ENCODE measurements at places on chromosomes 12 and 14.

- no peak for DNase-seq
Observed at GRCh38 chr14:73757876-73758391, 43.8 kb upstream of the PNMA1 start.

DNA sequence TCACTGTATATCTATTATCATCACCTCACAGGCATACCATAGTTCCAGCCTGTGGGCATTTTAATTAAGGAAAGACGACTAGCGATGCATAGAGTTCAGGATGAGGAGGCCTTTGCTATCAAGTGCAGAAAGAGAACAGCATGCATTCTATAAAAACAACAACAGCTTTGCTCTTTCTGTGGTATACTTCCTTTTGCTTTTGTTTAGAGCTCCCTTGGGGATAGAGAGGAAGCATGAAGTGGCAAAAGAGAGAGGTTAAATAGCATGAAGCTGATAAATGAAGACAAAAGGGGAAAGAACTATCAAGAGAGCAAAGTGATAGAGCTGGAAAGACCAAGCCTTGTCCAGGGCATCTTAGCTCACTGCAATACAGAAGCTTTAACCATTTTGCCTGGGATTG is 23.5 kb downstream of the IFNG-AS1 start:
- no peak for DNase-seq

DNA sequence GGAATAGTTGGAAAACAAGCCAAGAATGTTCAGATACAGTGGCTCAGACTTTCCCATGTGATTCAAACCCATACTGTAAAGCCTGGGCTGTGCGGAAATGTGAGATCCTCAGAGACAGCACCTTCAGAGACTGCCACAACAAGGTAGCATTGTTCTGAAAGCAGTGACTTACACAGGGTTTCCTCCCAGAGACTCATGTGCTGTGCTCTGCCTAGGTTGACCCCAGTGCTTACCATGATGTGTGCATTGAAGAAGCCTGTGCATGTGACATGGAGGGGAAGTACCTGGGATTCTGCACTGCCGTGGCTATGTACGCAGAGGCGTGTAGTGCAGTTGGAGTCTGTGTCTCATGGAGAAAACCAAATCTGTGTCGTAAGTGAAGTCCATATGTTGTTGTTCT is 219.4 kb downstream of the LRRK2 start:
- DNase-seq: no peak

- no peak for DNase-seq
Observed at GRCh38 chr12:131222329-131223139, 268.8 kb downstream of the ADGRD1 start.

- DNase-seq: no peak
Observed at GRCh38 chr12:70399311-70399710, 33.2 kb downstream of the KCNMB4 start.

GRCh38 chr12:119241580-119242169 is 62.9 kb downstream of the HSPB8 start:
- no peak for DNase-seq

DNA sequence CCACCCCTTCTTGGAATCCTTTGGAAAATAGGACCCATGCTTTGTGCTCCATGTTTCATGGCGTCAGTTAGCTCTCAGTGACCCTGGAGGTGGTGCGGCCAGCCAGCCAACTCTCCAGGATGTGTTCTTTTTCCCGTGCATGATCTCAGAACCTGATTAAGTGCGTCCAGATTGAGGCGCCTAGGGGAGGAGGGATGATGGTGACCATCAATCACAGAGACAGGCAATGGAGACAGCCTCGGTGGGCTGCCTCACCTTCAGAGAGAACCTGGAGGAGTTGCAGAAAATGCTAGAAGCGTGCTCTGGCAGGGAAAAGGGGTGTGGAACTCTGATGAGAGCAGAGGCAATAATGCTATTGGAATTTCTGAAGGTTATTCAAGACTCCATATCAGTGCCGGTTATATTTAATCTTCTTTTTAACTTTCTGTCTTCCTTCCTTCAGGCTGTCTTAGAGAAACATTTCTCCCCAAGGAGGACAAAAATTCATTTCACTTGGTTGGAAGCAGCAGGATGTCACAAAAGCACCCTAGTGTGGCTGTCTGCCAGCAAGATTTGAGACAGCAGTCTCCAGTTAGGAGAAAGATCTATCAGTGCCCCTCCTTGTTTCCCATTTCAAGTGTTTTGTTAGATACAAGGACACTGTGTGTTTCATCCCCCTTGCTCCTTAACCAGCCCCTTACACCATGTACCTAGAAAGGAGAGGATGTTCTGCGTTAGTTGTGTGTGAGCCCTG is 53.3 kb upstream of the IGF1 start:
- DNase-seq: no peak

DNA sequence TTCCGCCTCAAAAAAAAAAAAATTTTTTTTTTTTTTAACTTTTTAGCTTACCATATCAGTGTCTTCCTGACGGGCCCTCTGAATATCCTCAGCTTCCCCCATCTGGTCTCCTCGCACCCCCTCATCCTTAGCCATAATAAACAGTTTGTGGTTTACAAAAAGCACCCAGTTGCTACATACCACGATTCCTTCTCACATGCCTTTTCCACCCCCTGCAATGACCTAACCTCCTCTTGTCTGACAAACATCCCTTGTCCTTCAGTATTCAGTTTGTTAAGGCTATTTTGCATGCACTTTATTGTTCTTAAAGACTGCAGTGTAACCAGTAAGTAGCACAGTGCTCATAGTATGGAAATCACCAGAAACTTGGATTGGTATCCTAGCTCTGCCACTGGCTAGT is 88.5 kb downstream of the PPM1H start:
- no peak for DNase-seq

GRCh38 chr14:104956290-104956890 is 21.8 kb downstream of the AHNAK2 start:
- DNase-seq: no peak

- no peak for DNase-seq
Observed at GRCh38 chr14:63510538-63510937, 32.6 kb downstream of the PPP2R5E start.

- DNase-seq: no peak
Observed at GRCh38 chr14:23115918-23116317, 3.1 kb downstream of the CEBPE start.

GRCh38 chr14:83908419-83908818 is 1621.5 kb upstream of the FLRT2 start:
- DNase-seq: no peak

DNA sequence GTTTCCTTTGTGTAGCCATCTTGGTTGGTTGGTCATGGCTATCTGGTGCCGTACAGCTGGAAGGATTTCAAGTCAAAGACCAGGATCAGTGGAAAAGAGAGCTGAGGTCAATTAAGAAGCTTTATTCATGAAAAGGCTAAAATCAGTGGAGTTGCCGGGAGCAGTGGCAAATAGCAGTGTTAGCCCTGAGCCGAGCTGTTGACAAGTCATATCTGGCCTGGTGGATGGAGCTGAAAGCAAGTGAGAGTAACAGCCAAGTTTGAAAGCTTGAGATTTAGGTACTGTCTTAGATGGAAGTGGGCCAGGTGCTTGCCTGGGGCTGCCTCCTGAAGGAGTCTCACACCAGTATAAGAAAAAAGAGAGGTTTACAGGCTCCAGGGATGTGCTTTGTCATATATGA is 9.0 kb downstream of the BATF start:
- no peak for DNase-seq

DNA sequence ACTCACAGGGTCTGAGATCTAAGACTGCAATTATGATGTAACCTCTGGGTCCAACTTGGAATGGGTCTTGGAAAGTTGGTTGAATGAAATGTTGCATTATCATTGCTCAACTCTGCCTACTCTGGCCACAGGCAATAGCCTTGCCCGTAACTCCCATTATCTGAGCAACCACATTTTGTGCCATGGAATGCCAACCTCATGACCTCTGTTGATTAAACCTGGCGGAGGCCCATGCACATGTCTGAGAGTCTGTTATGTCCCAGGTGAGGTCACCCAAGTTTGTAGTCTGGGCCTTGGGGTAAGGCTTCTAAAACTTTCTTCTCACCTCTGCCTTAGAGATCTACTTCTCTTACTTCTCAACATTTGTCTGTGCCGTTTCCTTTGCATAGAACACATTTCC is 140.9 kb downstream of the TBX5 start:
- DNase-seq: no peak

- no peak for DNase-seq
Observed at GRCh38 chr14:97453991-97454390, 656.8 kb downstream of the VRK1 start.

DNA sequence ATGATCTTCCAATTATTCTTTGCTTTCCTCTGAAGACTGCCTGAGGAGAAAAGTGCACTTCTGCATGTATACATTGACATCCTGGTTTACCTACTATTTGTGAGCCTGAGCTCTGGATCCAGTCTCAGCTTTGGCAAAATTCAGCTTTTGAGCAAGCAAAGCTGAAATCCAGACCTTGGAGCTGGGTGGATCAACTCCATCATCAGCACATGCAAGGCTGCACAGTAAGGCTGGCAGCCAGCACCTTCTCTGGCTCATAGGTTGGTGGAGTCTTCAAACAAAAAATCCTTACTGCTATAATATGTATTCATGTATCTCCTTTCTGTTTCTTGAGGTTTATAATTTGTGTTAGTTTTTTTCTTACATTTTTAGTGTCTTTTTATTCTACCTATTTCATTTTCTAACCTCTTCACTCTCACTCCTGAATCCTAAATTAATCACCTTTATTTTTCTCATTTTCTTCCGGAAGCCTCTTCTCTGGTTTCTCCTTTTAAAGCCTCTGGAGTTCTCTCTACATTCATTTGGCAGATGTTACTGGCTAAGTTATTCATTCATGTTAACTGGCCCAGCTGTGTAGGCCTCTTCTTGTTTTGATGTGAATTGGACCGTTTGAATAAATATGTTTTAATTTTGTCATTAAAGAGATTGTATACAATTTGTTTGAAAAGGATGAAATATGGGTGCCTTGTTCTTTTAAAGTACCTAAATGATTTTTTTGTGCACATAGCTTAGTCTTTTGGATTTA is 224.8 kb downstream of the DACT1 start:
- no peak for DNase-seq

DNA sequence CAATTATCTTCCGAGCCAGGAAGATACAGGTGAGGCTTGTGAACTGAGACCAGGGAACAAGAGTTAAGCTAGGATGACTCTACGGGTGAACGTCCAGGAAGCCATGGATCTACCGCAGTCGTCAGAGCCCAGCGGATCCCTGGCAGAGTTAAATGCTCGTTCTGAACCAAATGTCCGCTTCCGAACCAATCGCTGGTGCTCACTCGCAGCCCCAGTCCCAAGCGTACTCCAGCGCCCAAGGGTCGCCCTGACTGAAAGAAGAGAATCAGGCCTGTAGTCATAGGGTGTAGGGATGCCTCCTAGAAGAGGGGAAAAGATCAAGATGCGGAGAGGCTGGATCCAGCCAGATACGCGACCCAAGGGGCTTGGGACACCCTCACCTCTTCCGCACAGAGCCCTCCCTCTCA is 283 bp downstream of the VIPAS39 start:
- no peak for DNase-seq

- DNase-seq: no peak
Observed at GRCh38 chr14:34722723-34723545, 8.5 kb upstream of the CFL2 start.

- DNase-seq: no peak
Observed at GRCh38 chr12:42020226-42020625, 124.4 kb downstream of the GXYLT1 start.

DNA sequence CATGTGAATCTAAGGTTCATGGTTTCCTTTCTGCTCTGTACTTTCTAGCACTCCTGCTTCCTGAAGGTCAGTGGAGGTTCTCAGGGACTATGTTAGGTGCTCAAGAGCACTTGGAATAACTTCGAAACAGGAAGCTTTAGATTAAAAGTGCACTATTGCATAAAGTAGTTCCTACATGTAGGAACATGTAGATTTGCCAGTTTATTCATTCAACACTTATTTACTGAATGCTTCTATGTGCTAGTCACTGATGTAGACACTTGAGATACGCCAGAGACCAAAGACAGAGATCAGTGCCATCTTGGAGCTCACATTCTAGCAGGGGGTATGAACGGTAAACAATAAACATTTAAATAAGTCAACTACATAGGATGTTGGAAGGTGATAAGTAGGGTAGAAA is 87.7 kb downstream of the DHRS2 start:
- DNase-seq: no peak

DNA sequence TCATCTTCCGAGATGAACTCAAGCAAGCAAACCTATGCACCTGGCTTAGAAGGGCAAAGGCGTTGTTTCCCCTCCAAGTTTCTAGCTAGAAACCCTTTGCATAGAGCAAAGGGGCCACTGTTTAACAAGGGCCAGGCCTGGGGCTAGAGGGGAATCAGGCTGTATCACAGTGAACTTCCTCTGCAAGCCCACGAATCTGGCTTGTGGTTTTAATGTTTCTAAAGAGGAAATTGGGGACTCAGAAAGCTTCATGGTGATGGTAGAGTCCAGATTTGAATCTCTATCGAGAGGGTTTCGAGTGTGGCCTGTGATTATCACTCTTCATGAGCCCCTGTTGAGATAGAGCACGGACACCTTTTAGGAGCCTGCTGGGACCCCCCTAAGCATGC is 189.9 kb downstream of the VRK1 start:
- DNase-seq: no peak

DNA sequence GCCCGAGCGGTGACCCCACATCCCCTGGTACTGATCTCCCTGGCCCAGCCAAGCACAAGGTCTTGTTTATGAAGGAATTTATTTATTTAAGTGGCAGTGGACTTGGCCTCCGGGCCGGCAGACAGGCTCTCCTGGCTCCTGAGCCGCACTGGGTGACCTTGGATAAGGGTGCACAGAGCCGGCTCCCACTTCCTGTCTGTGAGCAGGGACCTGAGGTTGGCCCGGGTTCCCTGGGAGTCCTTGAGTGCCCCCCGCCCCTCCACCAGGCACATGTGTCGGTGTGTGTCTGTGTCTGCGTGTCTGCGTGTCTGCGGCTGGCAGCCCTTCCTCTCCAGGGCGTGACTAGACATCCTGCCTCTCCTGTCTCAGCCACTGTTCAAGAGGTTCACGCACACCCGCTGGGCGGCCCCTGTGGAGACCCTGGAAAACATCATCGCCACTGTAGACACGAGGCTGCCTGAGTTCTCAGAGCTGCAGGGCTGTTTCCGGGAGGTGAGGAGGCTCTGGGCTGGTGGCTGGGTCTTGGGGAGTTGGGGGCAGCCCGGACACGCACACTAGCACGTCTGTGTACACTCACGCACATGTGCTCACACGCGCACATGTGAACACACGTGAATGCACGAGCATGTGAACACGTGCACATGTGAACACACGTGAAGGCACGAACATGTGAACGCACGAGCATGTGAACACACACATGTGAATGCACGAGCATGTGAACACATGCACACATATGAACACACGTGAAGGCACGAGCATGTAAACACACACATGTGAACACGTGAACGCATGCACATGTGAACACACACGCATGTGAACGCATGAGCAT is 9.3 kb downstream of the TNFAIP2 start:
- no peak for DNase-seq

- no peak for DNase-seq
Observed at GRCh38 chr12:70449074-70449752, 83.1 kb downstream of the KCNMB4 start.

- DNase-seq: no peak
Observed at GRCh38 chr14:51180577-51180976, 59.5 kb upstream of the TMX1 start.
